ENCODE measurements at places on chromosomes 16 and 17.

DNA sequence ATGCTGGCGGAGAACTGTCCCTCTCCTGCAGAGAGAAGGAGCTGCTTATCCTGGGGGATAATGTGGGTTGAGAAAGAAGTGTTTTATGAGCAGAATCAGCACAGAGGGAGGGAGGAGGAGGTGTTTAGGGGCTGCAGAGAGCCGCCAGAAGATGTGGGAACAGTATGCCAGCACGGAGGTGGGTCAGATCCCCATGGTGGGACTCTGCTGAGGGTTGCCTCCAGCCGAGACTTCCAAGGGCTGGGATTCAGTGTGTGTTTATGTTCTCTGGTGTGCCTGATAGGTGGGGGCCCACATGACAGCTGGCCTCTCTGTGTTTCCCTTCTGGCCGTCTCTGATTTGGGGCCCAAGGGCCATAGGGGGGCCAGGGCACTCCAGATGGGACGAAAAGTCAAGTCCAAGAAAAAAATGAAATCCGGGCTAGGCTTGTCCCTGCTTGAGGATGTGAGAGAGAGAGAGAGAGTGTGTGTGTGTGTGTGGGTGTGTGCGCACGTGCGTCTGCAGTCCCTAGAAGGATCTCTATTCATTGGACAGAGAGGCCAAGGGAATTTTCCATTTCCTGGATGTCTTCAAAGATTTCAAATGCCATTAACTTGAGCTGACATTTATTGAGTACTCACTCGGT lies 21.6 kb downstream of the PRKCB start:
- DNase-seq, result no peak

DNA sequence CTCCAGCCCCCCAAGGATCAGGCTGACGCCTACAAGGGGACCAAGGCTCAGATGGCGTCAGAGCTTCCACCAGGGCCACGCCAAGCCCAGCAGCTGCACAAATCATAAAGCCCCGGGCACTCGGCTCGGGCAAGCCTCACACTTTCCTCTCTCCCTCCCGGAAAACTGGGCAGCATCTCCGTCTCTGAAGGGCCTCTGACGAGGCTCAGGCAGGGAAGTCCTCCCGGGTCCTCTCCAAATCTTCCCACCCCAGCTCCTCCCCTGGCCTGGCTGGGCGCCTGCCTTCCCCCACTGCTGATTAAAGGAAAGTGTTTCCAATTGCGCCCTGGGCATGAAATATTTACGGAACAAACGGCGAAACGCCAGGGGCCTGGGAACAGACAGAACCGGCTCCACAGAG lies 38.5 kb downstream of the PIEZO1 start:
- DNase-seq, result no peak

GRCh38 chr17:14619821-14620220 lies 318.9 kb downstream of the HS3ST3B1 start:
- no peak for DNase-seq

GRCh38 chr17:39094607-39095308 lies 56.7 kb downstream of the PLXDC1 start:
- peak; percentile 12 for DNase-seq

DNA sequence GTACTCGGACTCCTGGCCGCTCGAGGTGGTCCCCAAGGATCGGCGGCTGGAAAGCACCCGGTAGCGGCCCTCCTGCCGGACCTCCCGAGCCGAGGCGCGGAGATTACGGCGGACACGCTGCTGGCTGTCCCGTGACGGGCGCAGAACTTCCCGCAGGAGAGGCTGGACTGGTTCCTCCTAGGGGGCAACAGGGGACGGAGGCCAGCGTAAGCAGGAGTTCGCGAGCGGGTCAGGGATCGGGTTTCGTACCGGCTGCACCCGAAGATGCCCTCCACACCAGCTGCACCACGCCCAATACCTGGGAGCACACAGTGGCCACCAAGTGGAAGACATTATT lies 341 bp downstream of the SLC7A6OS start:
- DNase-seq, result no peak

DNA sequence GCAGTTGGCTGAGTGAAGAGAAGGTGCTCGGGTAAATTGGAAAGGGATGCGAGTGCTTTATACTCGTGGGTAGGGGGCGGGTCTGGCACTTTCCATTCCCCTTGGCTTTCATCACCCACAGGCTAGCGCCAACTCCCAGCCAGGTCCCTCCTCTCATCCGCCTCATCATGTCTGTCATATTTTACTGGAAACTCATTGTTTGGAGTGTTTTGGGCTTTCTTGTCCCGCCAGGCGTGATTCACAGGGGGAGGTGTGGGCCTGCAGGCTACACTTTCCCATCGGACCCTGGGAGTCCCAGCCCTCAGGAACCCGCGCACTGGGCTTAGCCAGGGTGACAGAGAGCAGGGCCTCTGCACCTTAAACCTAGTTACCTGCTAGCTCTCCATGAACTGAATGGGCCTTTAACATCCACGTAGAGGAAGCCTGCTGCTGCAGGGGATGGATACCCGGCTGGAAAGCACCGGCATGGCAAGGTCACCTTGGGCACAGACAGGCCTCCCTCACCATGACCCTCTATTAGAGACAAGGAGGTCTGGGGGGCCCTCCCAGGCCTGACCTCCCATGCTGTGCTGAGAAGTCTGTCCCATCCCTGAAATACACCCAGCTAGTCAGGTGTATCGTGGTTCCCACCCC lies at the start of gene KRT14:
Gene KRT14 (minus strand): TSS at position 33 of the 633 bp plus-strand sequence. CDS start 61 bp downstream, outside the sequence.
- no peak for DNase-seq

GRCh38 chr16:3580686-3581085 lies 3.5 kb upstream of the NLRC3 start:
- no peak for DNase-seq

GRCh38 chr17:49575679-49576087 lies at the start of gene NXPH3:
NXPH3 (plus strand) TSS chr17:49575871; CDS start chr17:49576220, 349 bp downstream.
- DNase-seq, result peak; percentile 29

GRCh38 chr17:15965528-15965927 lies 20.6 kb downstream of the ADORA2B start:
- DNase-seq, result no peak

DNA sequence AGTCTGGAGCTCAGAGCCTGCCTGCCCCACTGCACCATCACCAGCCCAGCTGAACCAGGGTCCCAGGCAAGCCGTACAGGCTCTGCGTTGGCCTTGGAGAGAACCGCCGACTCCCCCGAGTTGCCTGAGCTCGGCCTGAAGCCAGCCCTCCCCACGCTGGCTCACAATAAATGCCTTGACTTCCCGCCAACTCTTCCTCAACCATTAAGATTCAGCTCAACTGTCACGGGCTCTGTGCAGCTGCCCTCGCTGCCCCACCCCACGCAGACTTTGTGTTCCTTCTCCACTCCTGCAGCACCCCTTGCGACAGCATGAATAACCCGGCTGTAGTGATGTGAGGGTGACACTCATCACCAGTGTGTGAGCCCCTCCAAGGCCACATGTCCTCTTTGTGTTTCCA lies 4.8 kb upstream of the QPRT start:
- no peak for DNase-seq

DNA sequence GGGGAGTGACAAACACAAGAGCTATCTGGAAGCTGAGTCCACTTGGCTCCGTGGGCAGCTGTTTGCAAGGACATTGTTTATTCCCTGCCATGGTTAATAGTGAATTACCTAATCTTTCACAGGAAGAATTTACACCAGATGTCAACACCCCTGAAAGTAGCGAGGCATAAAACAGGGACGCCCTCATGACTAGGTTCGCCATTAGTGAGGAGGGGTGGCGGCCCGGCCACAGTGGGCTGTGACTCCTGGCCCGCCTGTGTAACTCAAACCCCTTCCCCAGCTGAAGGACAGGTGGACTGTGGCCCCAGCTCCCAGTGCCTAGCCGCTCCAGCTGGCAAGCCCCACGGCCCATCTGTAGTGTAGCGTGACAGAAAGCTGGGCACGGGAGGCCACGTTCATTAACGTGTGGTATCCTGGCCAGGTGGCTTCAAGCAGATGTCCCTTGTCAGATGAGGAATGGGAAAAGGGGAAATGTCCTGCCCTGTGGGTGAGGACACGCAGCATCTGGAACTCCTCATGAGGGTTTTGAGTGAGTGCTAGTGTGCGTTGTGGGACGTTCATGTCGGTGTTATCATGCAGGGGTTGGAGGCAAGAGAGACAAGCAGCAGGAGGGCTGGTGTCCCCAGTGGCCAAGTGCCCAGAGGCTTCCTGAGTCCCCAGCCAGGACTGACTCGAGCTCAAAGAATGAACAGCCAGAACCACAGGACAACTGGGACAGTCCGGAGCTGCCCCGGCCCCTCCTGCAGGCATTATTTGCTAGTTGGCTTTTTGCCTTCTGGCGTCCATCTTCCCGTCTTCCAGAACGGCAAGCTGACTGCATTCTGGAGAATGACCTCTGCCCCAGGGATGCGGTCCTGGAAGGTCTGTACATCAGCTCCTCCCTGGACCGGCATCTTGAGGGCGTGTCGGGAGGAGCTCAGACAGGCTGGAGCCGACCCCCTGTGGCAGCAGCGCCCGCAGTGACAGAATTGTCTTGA lies 19.2 kb downstream of the KDM8 start:
- DNase-seq, result no peak

GRCh38 chr16:715477-716199 lies 720 bp downstream of the METRN start:
- no peak for DNase-seq

DNA sequence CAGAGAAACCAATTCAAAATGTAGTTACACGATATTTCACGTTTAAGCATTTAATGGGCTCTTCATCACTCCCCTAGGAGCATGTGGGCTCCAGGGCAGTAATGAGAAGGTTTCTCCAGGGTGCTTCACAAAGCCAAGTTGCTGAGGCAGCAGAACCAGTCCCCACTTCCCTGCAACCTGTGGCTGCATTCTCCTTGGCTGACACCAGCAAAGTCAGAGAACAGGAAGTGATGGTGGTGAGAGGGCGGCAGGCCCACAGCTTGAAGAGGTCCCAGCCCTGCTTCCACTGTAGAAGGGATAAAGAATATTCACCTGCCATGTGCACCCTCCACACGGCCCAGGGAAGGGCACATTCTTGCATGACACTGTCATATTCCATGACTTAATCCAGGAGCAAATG lies 133.2 kb downstream of the CBLN1 start:
- no peak for DNase-seq

DNA sequence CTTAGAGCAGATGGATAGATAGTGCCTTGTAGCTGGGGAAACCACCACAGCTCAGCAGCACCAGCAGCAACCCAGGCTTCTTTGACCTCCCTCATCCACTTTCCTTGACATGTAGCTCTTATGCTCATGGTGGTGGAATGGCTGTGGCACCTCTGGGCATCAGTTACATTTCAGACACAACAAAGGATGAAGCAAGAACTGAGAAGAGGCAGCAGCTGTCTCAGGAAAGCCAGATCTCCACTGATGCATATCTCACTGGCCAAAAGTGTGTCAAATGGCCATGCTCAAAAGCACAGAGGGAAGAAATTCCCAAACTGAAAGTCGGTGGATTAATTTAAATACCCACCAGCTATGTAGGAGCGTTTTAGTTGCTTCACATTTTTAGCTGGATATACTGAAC lies 671.4 kb upstream of the SALL1 start:
- DNase-seq, result no peak

GRCh38 chr16:4008116-4008515 lies 108.1 kb downstream of the ADCY9 start:
- DNase-seq, result no peak

DNA sequence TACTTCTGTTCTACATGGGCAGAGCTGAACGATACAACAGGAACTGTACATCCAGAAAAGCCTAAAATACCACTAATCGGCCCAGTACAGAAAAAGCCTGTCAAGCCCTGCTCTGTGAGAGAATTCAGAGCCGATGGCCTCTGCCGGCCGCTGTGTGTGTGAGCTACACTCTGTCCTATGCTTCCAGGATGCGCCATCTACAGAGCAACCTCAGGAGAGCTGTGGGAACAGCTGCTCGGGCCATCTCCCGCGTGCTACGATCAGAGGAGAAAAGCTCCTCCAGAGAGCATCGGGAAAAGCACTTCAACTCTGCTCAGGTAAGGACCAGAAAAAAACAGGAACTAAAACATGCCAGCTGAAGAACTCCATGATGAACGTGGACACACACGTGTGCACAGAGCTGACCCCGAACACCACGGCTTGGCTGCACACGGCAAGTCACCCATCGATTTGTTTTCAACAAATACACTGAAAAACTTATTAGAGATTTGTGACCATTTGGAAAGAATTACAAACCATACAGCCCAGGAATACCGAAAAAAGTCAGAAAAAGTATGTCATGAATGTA lies 115.9 kb downstream of the ANKRD11 start:
- DNase-seq, result no peak

GRCh38 chr17:56897646-56898424 lies 16.0 kb downstream of the TRIM25 start:
- DNase-seq, result no peak

GRCh38 chr16:369866-370436 lies 387 bp downstream of the MRPL28 start:
- no peak for DNase-seq

DNA sequence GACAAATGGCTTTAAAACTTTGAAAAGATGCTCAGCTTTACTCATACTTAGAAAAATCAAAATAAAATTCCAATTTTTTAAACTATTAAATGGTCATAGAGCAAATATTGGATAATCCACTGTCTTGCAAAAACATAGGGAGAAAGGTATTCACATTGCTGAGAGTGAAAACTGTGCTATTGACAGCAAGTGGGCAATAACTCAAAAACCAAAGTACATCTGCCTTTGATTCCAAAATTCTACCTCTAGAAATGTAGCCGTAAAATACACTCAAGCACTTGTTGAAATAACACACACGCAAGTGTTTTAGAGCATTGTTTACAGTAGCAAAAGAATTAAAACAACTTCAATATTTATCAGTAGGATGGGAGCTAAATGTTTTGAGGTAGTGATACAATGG lies 210.6 kb upstream of the HS3ST3A1 start:
- no peak for DNase-seq

GRCh38 chr17:39666231-39666600 lies 1.1 kb downstream of the TCAP start:
- DNase-seq, result no peak

- no peak for DNase-seq
Observed at GRCh38 chr17:68020409-68020756, 15.2 kb upstream of the KPNA2 start.

DNA sequence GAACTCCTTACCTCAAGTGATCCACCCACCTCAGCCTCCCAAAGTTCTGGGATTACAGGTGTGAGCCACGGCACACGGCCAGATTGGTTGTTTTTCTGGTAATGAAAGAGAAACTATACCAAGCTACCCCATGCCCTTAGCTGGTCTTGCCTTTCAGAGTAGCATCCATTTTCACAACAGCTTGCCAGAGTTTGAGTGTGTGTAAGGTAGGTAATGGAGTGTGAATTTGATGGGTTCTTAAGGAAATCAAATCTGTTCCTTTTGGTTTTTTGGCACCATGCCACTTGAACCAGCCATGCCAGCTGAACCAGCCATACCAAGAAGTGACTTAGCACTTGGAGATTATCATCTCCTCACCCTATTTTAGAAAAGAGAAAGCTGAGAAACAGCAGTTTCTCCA lies 5.1 kb downstream of the CALCOCO2 start:
- no peak for DNase-seq

DNA sequence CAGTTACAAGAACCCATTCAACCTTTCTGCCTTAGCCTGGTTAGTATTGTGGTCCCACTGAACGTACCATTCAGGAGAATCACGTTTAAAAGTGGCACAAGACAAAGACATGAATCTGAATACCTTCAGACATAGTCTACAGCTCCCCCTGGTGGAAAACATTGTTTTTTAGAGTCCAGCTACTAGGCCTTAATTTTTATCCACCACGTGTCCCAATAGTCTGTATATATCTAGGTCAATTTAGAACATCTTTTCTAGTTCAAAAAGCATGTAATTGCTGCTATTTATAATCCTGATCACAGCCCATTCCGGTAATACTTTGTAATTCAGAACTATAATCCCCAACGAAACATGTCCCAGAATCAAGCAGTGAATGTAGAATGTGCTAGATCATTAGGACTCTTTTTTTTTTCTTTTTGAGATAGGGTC lies 13.7 kb upstream of the GUCY2D start:
- DNase-seq, result peak; percentile 37

- no peak for DNase-seq
Observed at GRCh38 chr17:50022463-50023130, 27.6 kb upstream of the DLX3 start.

All from stimulated activated CD8-positive, alpha-beta memory T cell treated with anti-CD3 and anti-CD28 coated beads, Interleukin-12 subunit alpha, Interleukin-12 subunit beta, amount 100 ng/mL, for 1 hour (primary cell).